NCI-H446 (cell line): ENCODE measurements at places on chromosomes 11 and 22.

DNA sequence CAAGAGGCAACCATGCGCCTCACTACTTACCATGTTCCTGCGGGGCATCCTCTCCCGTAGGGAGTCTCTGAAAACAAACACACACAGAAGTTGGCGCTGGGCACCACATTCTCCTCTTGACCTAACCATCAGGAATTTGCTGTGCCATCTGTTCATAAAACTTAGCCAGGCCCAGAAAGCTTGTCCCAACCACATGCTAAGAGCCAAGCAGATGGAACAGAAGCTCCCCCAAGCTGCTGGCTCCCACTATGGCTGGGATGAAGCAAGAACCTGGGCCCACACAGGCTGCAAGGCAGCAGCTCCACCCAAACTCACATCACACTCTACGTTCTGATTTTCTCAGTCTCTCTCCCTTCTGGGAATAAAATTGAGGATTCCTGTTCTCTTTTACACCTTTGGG is 17.4 kb downstream of the HPS4 start:
- DNase-seq = peak; percentile 92

- DNase-seq = peak; percentile 84
These were observed 159.2 kb downstream of the MSANTD4 start for GRCh38 chr11:105862736-105863367.

GRCh38 chr11:75333807-75334140 is 17.7 kb downstream of the ARRB1 start:
- peak; percentile 62 for DNase-seq

DNA sequence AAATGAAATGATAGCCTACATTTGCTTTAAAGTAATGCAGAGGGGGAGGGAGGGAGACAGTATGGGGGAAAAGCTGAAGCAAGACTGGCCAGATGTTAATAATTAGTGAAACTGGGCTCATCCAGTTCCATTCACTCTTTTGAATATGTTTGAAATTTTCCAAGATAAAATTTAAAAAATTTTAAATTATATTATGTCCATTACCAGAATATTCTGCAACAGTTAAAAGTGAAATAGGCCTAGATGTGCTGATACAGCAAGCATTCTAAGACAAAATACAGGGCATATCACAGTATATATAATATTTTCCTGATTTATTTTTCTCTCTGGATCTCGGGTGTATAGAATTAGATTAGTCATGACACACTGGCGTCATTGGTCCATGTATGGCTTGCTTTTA is 13.6 kb upstream of the ZNRF3 start:
- DNase-seq = no peak

- DNase-seq = no peak
These were observed 303.9 kb downstream of the CASP12 start for GRCh38 chr11:104594228-104594958.

DNA sequence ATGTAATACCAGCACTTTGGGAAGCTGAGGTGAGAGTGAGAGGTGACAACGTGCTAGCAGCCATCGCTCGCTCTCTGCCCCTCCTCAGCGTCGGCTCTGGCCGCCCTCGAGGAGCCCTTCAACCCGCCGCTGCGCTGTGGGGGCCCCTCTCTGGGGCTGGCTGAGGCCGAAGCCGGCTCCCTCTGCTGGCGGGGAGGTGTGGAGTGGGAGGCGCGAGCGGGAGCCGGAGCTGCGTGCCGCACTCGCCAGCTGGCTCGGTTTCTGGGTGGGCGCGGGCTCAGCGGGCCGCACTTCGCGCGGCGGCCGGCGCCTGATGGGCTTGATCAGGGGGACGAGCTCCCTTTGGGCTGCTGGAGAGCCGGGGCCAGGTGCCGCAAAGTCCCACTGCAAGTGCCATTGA is 98.9 kb upstream of the UBASH3B start:
- no peak for DNase-seq

- no peak for DNase-seq
These were observed 5.6 kb upstream of the CARNS1 start for GRCh38 chr11:67409781-67410368.

- DNase-seq = peak; percentile 72
These were observed 56.0 kb downstream of the GLYATL2 start for GRCh38 chr11:58788355-58789023.

- DNase-seq = no peak
These were observed 7.2 kb downstream of the ELFN2 start for GRCh38 chr22:37419969-37420685.

DNA sequence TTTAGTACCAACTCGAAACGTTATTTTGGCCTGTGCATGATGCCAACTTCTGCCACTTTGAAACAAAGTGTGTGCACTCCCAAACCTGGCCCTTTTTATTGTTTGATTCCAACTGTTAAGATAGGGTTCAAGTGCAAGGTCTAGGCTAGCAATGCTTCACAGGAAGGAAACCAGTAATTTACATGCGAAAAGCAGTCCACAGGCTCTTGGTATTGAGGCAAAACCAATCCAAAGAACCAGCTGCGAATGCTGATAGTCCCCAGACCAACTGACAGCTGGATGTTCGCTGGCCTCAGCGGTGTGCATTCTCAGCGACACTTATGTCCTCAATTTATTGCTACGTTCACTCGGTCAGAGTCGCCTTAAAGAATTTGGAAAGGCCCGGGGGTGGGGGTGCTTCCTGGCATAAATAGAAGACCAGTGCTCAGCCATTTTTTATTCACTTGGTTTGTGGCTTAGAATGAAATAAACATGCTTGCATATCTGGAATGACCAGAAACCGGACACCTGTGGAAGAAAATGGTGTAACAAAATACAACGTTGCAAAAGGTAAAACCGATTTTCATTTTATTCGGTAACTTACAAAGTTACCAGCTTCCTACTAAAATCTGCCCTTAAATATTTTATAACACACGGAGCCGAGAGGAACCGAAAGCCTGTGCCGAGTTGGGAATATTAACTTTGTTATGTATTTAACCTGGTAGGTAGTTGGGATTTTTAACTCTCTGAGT is 1.6 kb downstream of the CPT1A start:
- no peak for DNase-seq

- DNase-seq = no peak
These were observed 626.8 kb downstream of the TBC1D22A start for GRCh38 chr22:47389201-47389600.

GRCh38 chr11:121419836-121420235 is 32.3 kb upstream of the SORL1 start:
- DNase-seq = no peak

- DNase-seq = no peak
These were observed 1.1 kb upstream of the C11orf65 start for GRCh38 chr11:108468478-108468864.

DNA sequence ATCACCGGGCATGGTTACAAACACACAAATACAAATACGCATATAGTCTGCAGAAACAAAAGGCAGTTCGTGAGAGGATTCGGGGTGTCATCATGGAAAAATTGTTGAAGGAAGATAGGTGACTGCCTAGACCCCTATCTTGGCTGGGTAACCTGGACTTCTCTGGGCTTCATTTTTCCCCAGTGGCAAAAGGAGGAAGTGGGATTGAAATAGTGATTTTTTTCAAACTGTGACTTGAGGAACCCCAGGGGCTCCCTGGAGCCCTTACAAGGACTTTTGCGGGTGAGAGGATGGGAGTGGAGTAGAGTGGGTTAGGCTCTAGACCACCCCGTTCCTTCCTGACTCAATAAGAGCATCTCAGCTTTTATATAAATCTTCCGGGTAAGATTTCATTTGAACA is 1.0 kb upstream of the ELF5 start:
- no peak for DNase-seq

DNA sequence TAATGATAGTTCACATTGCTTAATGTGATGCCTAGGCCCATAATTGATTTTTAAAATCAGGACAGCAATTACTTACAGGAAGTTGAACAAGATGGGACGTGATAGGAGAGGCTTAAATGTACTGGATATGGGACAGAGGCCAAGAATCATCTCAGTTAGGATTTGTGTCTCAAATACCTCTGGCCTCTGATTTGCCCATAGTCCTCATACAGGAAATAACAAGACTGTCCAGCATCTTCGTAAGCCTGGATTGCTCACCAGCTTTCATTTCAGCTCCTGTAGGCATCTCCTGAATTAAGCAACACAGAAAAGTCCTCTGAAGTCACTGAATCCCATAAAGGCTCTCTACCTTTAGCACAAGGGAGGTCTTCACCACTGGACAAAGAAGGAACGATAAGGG is at the start of gene MRGPRX3:
Gene MRGPRX3 (plus strand): TSS at position 231 of the 400 bp plus-strand sequence. CDS start 4,632 bp downstream, outside the sequence.
- DNase-seq = no peak

GRCh38 chr11:14224395-14224794 is 134.6 kb downstream of the RRAS2 start:
- no peak for DNase-seq

DNA sequence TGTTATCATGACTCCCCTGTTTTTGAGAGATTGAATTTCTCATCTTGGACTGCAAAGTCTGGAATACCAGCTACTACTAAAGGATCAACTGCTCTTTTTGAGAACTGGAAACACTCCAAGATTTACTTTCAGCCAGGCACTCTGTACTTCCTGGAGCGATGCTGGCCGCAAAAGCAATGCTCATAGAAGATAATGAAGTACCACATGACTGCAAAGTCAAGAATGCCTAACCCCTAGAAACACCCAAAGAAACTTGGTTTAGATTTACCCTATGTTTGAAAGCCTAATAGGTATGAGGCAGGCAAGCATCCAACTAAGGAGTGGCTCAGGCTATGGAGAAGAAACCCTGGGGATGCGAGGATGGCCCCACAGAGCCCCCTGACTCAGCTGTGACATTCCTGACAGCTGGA is 47.7 kb upstream of the ARHGAP20 start:
- DNase-seq = peak; percentile 59

- no peak for DNase-seq
These were observed 20.8 kb upstream of the TXNRD2 start for GRCh38 chr22:19962246-19962908.

DNA sequence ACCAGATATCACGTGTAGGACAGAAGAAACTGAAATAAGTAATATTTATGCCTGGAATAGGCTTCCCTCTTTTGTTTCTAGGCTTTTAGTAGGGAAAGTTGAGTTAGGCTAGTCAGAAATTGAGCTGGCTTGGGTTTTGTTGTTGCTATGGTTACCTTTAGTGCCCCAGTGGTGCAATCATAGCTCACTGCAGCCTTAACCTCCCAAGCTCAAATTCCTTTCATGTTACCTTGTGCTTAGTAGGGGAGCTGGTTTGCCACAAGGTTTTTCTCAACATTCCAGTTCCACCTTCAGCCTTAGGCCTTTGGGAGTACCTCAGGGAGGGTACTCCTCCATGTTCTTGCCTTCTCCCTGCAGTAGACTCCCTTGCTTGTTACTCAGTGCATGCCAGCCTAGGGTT is 69.1 kb upstream of the SUSD2 start:
- DNase-seq = no peak

DNA sequence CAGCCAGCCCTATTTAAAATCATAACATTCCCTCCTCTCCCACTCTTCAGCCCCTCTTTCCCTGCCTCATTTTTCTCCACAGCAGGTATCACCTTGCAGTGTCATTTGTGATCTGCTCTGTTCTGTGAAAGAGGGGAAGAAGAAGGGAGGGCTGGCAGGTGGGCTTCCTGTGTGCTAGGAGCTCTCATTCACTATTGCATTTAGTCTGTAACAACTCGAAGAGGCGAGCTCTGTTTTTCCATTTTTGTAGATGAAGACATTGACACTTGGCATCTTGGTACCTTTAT is 52.1 kb upstream of the CRYBB3 start:
- DNase-seq = no peak

DNA sequence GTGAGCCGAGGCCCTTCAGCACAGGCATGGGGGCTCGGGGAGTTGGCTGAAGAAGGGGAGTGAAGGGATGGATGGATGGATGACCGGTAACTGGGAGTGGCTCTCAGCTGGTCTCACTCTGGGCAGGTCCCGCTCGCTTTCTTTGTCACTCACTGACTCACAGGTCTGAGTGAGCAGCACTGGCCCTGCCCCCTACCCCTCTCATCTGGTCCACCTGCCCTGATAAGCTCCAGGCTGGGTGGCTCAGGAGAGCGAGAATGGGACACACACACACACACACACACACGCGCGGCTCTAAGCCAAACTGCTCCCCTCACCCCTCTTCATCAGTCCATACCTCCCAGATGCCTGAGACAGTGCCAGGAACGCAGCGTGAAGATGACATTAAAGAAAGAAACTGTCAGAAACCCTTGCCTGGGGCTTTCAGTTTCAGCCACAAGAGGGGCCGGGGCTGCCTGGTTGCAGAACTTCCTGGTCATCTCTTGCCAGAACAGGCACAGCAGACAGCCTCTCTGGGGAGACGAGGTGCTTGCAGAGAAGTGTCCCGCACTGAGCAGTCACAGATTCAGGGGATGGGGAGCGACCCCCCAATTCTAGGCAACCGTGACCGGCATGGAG is 16.5 kb upstream of the SHISAL1 start:
- no peak for DNase-seq

DNA sequence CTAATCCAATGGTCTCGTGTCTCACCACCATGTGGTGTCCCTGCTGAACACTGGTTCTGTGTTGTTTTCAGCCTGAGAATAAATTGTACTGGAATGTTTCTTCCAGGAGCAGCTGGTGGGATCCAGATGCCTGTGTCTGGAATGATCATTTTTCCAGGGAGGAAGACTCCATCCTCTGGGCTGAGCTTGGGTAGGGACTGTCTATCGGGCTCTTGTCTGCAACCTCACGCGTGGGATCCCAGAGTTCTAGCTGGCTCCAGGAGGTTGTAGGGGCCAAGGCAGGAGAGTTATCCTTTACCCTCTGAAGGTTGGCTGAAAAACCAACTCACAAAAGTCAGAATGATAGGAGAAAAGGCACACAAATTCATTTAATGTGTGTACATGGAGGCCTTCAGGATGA is 144.1 kb upstream of the B3GAT1 start:
- DNase-seq = no peak

DNA sequence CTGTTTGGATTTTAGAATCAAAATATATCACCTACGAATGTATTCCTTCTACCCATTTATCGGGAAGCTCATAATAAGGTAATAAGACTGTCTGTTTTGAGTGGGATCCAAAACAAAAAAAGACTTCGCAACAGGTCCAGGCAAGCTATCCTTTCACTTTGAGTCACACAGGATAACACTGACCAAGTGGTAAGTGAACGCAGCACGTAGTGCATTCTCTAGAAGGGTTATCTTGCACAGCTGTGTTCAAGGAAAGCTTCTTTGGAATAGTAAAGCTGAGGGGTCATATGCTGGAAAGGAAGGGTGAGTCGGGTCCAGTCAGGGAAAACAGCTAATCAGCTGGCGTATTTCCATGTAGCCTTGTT is 22.3 kb upstream of the NRGN start:
- DNase-seq = no peak
